ENCODE measurements at places on chromosomes 7 and 10. TPM values are rescaled to one million over a fixed set of nuclear protein-coding genes. Genes with fewer than 3 reads are reported as not detected.

Gene CFAP70
- 5.8 TPM for polyA plus RNA-seq

Gene ODAD2
- not detected for polyA plus RNA-seq

Gene ANKRD30A
- polyA plus RNA-seq: not detected

Gene VWA2
- polyA plus RNA-seq: not detected

Gene TES
- 38.0 TPM for polyA plus RNA-seq

Gene ATOH7
- polyA plus RNA-seq: 3.0 TPM

Gene DNAAF5
- polyA plus RNA-seq: 5.3 TPM

Gene TDRD1
- not detected for polyA plus RNA-seq

All from neural cell (in vitro differentiated cells).